T-helper 1 cell (primary cell): ENCODE measurements at places on chromosomes 13 and 19.

- no peak for DNase-seq
Observed at GRCh38 chr19:40400559-40400958, 10.6 kb upstream of the HIPK4 start.

DNA sequence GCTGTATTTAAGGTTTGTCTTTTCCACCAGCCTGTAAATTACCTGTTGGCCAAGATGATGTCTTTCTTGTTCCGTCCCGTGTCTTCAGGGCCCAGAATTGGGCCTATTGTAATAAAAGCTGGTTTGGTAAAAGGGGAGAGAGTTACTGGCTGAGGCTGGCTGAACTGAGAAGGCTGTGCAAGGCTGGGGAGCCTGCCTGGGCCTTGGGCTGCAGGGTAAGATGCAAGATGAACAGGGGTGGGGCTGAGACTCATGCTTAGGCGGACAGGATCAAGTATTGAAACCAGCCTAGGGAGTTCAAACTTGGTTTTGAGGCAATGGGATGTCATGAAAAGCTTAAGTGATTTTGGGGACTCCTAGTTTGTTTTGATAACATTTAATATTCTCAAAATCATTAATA, 142.3 kb downstream of the PCCA start:
- no peak for DNase-seq

DNA sequence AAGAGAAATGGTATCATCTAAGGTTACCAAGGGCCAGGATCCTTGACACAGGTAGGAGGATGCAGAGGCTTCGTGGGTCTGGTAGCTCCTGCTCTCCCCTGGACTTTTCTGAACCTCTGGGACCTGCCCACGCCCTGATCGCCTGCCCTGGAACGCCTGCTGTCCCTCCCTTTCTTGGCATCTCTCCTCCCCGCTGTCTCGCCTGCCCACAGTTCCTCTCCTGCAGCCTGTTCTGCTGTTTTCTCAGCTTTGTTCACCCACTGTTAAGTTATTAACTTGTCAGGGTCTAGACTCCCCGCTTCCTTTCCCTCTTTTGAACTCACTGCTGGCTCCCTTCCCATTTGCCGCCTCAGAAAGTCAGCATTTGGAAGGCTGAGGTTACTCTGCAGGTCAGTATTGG, 19.8 kb downstream of the SERP2 start:
- no peak for DNase-seq

DNA sequence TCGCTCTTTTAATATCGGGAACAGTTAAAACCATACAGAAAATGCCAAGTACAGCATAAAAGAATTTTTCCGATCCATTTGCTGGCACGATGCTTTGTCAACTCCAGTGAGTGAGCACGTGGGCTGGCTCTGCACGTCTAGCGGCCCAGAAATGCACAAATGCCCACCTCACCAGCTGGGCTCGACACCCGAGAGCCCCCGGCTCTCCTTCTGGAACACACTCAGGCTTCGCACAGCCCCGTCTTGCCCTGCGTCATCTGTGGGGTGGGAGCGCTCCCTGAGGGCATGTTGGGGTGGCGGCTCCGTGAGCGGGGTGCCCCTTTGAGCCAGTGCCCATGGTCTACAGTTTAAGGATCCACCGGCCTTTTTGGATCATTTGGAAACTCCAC, 24.5 kb downstream of the ATP4B start:
- no peak for DNase-seq

GRCh38 chr19:28509079-28509895, 703.7 kb downstream of the UQCRFS1 start:
- no peak for DNase-seq

DNA sequence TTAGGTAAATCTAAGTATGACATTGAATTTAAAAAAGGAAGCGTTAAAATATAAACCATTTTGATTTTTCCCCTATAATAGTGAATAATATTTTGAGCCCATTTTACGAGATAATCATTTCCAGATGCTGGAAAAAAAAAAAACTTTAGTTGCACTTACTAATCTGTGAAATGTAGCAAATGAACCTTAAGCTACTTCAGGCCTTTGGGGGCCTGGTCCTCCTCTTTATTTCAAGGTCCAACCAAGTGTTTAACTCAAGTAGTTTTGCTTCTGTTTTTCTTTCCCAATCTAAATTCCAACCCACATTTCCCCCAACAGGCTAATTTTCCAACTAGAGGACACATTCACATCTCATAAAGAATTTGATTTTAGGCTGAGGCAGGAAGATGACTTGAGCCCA, 101.2 kb downstream of the TNFRSF19 start:
- DNase-seq: no peak

DNA sequence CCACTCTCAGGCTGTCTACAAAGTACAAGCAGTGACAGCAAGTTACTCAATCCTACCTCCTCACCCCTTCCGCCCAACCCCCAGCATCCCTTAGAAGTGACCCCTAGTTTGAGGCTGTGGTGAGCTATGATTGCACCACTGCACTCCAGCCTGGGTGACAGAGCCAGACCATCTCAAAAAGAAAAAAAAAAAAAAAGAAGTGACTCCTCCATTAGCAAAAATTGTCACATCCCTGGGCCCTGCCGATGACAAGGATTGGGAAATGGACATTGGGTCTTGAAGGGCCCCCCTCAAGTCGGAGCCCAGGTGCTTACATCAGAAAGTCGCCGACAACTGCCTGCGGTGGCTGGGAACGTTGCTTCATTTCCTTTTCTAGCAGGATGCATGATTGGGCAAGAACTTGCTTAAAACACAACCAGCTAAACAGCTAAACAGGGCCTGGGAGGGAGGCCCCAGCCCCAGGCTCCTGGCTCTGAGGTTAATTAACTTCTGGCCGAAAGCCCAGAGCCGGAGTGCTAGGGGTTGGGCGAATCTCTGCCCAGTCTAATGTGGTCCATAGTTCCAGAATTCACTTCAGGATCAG, 15.3 kb downstream of the RAB3D start:
- no peak for DNase-seq

GRCh38 chr13:59680429-59681024, 483.2 kb downstream of the DIAPH3 start:
- DNase-seq: no peak

DNA sequence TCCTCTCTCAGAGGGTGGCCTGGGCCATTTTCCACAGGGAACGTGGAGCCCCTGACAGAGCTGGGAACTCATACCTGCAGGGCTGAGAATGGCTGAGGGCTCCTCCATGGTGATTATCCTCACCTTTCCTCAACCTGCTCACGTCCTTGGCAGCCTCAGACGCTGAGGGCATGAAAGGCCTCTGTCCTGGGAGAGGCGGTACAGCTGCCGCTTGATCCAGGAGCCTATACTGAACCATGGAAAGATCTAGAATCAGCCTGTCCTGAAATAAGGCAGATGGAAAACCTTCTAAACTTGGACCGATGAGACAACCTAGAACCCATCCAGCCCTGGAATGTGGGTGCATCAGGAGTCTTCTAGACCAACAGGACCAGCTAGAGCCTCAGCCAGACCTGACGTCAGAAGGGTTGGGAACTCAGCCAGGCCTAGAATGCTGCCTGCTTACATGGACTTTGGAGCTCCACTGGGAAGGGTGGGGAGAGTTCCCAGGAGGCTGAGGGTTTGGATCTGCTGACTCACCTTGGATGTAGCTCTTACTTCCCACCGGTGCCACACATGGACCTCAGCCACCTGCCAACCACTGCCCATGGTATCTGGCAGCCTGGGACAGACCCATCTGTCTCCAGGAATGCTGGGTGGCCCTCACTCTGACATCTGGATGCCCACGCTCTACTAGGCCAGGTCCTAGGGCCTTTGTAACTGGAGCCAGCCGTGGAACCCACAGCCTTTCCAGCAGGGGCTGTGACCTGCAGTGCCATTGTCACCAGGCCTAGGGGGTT, 7.5 kb downstream of the KCTD15 start:
- no peak for DNase-seq

DNA sequence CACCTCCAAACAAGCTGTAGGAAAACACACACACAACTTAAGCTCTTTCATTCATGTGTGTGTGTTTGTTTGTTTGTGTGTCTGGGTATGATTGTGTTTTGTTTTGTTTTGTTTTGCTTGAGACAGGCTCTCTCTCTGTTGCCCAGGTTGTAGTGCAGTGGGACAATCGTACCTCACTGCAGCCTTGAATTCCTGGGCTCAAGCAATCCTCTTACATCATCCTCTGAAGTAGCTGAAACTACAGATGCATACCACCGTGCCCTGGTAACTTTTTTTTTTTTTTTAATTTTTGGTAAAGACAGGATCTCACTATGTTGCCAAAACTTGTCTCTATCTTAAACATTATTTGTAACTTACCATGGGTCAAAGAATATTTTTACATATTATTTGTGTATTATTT, 431.7 kb downstream of the SLITRK1 start:
- no peak for DNase-seq

DNA sequence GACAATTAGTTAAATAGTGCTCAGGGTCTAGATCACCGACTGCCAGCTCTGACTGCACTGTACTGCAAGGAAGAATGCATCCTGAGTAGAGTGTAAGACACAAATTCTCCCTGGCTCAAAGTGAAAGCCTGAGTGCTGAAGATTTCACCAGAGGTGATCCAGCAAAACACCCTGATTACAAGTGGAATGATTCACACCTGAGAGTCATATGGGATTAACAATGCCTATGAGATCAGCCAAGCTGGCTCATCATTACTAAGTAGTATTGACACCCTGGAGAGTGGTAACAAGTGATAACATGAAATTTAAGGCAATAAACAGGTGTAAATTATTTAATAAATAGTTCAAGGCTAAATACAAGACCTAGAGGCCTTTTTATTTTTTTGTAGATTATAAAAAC, 403.8 kb upstream of the PRR20A start:
- no peak for DNase-seq
